ENCODE measurements at places on chromosomes 7 and 10.

DNA sequence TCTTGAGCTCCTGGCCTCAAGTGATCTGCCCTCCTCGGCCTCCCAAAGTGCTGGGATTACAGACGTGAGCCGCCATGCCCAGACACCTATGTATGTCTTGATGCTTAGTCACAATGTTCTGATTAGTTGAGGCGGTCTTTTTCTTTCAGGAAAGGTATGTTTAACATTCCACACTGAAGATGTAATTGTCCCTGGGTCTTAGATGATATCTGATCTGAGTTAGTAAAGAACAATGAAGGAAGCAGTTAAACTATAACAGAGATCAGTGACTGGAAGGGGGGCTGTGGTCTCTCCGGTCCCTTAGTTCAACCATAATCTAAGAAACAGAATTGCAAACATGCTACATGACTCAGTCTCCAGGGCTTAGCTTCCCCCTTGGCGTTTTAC, 31.5 kb upstream of the SH2D4B start:
- no peak for DNase-seq

DNA sequence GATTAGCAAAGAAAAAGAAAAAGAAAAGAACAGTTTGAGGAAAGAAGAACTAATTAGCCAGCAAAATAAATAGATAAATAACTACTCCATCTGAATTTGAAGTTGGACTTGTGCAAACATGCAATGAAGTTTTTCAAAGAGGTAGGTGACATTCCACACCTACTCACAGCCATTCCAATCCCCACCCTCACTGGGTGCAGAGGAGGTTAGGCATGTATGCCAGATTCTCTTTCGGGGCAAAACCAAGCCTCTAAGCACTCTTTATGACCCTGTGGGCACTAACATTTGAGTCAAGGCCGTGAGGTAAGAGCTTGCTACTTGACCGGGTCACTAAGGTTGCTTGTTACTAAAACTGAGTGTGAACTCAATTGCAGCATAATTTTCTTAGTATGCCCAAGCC, 108.4 kb upstream of the SEMA3A start:
- no peak for DNase-seq

- no peak for DNase-seq
These were observed 12.7 kb upstream of the GJD4 start for GRCh38 chr10:35592441-35592840.

DNA sequence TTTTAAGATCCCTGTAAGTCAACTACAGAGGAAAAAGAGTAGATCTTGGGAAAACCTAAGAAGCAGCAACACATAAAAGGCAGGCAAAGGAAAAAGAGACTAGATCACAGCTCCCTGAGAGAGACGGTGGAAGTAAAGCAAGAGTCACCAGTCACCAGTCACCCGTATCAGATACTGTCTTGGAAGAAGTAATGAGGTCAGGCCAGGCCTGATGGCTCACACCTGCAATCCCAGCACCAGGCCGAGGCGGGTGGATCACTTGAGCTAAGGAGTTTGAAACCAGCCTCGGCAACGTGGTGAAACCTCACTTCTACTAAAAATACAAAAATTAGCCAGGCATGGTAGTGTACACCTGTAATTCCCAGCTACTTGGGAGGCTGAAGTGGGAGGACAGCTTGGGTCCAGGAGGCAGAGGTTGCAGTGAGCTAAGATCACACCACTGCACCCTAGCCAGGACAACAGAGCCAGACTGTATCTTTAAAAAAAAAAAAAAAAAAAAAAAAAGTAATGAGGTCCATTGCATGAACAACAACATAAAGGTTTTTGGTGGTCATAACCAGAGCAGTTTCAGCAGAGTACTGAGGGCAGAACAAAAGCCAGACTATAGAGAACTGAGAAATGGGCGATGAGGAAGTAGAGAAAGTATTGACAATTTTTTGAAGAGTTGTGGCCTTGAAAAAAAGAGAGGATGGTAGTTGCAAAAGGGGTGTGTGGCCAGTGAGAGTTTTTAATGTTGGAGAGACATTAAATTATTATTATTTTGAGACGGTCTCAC, 16.9 kb downstream of the ZNF713 start:
- no peak for DNase-seq

GRCh38 chr10:128054163-128054970, 71.9 kb downstream of the MKI67 start:
- DNase-seq = peak; percentile 10

- DNase-seq = no peak
These were observed 150.9 kb downstream of the CELF2 start for GRCh38 chr10:11168423-11169090.

GRCh38 chr7:66964411-66964810, 31.0 kb downstream of the SBDS start:
- no peak for DNase-seq

DNA sequence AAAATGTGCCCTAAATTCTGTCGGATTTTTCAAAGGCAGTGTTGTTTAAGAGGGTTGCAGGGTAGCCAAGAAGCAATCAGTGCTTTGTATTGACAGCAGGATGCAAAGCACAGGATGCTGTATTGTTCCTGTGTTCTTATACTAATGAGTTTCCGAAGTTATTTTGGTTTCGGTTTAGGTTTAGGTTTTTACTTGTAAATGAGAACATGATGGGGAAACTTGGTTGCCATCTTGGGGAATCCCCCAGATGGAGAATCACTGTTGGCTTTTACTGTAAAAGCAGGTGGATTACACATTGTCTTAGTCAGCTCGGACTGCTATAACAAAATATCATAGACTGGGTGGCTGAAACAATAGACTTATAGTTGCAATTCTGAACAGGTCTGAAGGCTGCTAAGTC, 72.1 kb downstream of the INHBA start:
- DNase-seq = no peak

GRCh38 chr7:145698526-145699262, 417.9 kb upstream of the CNTNAP2 start:
- no peak for DNase-seq

DNA sequence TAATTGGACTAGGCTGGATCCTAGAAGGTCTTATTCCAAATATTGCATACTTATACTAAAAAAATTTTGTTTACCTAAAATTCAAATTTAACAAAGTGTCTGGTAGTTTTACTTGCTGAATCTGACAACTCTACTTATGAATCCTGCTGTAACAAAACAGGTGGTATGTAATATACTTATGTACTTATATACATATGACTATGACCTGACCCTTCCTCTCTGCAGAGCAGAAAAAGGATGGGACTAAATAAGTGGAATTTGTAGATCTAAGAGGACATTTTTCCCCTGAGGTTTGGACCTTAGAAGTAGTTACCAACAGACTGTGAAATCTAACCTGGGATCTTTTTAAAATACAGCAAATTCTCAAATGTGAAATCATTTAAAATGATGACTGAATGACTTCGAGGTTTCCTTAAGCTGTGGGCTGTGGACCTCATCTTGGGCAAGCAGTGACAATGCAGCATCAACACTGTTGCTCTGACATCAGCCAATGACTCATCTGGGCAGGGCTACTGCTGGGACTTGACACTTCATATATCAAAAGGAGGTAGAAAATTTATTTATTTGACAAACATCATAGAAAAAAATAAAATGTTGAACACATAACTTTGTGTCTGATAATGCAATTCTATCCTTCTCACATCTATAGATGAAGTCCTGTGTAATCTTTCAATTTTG, 73.6 kb downstream of the RELN start:
- no peak for DNase-seq

GRCh38 chr10:44962870-44963738, 3.5 kb downstream of the RASSF4 start:
- no peak for DNase-seq

DNA sequence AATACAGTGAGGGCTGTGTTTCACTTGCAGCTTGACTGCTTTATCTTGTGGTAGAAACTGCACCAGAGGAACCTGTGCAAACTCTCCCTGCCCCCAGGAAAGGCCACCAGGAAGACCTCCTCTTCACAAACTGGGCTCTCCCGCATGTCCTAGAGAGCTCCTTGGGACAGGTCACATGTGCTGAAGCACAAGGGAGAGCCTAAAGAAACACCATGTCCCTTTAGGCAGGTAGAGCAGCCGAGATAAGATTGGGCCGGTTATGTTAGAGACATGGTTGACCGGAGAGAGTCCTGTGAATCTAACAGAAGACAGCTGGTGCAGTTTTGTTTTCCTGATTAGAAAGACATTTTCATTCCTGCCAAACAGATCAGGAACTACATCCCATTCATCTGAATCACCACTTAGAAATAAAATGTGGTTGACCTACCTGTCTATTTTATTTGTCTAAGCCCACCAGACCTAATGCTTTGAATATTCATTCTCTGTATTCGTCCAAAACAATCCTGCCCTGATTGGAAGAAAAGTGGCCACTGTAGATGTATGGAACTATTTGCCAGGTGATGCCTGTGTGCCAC, 224.1 kb downstream of the GLI3 start:
- no peak for DNase-seq

DNA sequence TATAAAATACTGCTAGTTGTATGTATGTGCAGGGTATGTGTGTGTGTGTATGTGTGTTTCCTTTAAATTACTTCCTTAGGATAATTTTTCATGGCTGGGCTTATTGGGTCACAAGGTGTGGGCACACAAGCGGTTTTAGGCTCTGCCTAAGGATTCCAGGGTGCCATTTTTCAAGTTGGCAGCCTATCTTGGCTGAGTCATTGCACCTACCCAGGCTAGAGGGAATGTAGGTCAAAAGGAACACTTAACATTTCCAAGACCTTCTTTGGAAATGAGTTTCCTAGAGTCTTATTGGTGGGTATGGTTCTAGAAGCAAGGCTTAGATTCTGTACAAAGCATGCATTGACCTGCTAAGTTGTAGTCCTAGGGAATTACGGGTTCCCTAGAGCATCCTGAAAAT, 642.1 kb downstream of the LRMDA start:
- no peak for DNase-seq

DNA sequence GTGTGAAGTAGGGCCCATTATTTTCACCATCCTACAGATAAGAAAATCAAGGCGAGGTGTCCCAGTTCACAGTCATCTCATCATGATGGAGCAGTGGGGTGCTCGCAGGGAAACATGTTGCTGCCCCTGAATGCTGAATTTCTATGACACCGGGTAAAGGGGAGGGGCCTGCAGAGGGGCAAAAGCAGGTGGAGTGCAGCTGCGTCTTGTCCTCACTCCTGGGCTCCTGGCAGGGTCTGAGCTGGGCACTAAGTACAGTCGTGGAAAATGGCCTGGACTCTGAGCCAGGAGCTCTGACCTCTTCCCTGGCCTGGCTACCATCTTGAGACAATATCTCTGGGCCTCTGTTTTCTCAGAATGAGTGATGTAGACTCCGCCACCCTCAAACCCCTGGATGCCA, 253.1 kb upstream of the PITRM1 start:
- no peak for DNase-seq

- no peak for DNase-seq
These were observed 137.9 kb downstream of the GRM8 start for GRCh38 chr7:127114742-127115265.

DNA sequence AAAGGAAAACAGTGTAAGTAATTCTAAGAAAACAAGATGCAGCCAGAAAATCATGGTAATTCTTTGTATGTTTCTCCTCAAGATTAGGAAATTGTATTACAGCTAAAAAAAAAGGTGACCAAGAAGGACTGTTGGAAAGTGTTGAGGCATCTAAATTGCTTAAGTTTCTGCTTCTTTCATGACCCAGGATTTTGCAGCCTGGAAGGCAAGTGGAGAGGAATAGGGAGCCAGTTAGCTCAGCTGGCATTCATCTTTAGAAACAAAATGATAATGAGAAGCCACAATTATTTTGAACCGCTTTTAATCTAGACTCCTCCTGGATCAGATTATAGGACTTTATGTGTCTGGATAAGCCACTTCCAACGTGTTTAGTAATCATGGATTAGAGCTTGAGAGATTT, 56.8 kb upstream of the TMEM229A start:
- no peak for DNase-seq

DNA sequence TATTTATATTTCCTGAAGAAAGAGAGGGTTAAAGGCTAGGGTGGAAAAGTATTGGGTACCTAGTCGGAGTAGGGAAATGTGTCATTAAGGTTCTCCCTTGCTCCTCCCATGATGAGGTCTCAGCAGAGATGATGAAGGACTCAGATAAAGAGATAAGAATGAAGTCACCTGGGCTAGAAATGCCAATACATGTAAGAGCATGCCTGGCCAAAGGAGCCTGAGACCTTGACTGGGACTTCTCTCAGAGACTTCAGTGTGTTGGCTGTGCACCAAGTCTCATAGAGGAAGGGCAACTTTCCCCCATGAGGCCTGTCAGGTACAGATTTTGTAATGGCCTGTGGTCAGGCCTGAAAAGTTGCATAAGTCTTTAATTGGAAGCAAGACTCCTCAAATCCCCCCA, 361.0 kb upstream of the CDC14C start:
- DNase-seq = no peak

- DNase-seq = peak; percentile 14
These were observed 21.5 kb downstream of the RBM33 start for GRCh38 chr7:155665957-155666287.

- DNase-seq = no peak
These were observed 23.0 kb upstream of the GRID1 start for GRCh38 chr10:86389441-86390193.

DNA sequence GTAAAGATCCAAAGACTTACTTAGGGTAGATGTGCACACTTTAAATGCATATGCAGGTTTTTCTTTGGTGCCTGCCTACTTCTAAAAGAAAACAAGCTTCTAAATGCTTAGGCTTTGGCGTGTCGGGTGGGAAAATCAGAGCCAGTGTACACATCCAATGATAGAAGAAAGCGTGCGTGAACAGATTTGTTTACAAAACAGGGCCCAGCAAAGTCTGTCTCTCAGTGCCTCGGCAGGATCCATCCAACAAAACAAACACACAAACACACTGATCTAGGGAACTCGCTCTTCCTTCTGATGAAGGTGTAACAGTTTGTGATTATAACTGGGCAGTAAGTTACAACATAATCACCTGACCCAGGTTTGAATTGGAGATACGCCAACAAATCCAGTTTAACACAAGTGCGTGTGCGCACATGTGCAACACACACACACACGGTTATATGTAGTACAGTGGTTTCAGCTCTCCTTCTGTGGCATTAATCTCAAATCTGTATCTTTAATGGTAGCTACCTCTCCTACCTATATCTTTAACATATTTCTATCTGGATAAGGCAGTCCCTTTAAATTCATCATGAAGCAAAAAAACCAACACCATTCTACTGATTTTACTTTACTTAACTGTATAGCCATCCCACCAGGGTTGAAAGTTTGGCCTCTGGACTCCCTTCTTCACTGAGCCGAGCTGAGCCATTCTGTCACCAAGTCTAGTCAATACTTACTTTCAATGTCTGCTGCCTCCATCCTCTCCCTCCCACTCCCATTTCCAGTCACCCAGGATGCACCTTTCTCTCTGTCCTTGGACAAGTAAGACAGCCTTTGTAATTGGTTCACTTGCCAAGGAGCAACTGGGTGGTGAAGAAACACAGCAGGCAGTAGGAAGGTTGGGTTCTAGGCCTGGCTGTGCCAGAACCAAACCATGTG, 184.4 kb upstream of the KLF14 start:
- no peak for DNase-seq

Data from SIG-M5 (cell line).